A549 treated with dexamethasone at 1 μM for 4 hours (cell line): ENCODE measurements at places on chromosomes 4 and X. TPM values are rescaled to one million over a fixed set of nuclear protein-coding genes. Genes with fewer than 3 reads are reported as not detected.

SPANXN3 gene
- total RNA-seq, result not detected in 5 replicates

GPR173 gene
- total RNA-seq, result not detected in 5 replicates

NWD2 gene
- total RNA-seq, result not detected in 5 replicates

ERCC6L gene
- 11.3 to 13.1 TPM (median 12.4 TPM) in 5 replicates for total RNA-seq

UGT2B11 gene
- total RNA-seq, result 0.04 to 0.11 TPM (median 0.07 TPM) in 4 of 5 replicates, not detected in the other

CPE gene
- total RNA-seq, result 1.5 to 2.1 TPM (median 2.0 TPM) in 5 replicates

NLRP2B gene
- total RNA-seq, result not detected in 5 replicates

GAGE2A gene
- not detected in 5 replicates for total RNA-seq

SRPX gene
- total RNA-seq, result 8.1 to 9.8 TPM (median 8.7 TPM) in 5 replicates

MAGEC1 gene
- total RNA-seq, result 0.03 to 0.05 TPM (median 0.04 TPM) in 4 of 5 replicates, not detected in the other

GAGE1 gene
- 0.17 TPM in 1 of 5 replicates, not detected in the others for total RNA-seq

NSG1 gene
- total RNA-seq, result 9.9 to 13.5 TPM (median 11.3 TPM) in 5 replicates

SPATA4 gene
- total RNA-seq, result 0.14 to 0.32 TPM (median 0.21 TPM) in 5 replicates

GAGE12J gene
- total RNA-seq, result not detected in 5 replicates

CFAP99 gene
- 0.06 to 0.13 TPM (median 0.09 TPM) in 4 of 5 replicates, not detected in the other for total RNA-seq

AMER1 gene
- 1.9 to 3.0 TPM (median 2.8 TPM) in 5 replicates for total RNA-seq

SLC25A53 gene
- total RNA-seq, result 3.8 to 4.6 TPM (median 4.1 TPM) in 5 replicates

CCDC149 gene
- total RNA-seq, result 1.5 to 2.6 TPM (median 1.6 TPM) in 5 replicates

ERAS gene
- total RNA-seq, result 0.06 to 0.15 TPM (median 0.07 TPM) in 3 of 5 replicates, not detected in the others

RPS6KA3 gene
- 34.9 to 52.5 TPM (median 46.8 TPM) in 5 replicates for total RNA-seq

OPRPN gene
- not detected in 5 replicates for total RNA-seq

FAT1 gene
- total RNA-seq, result 160 to 191 TPM (median 183 TPM) in 5 replicates

AMTN gene
- 0.12 to 0.18 TPM in 2 of 5 replicates, not detected in the others for total RNA-seq

ANK2 gene
- total RNA-seq, result 0.52 to 1.4 TPM (median 0.85 TPM) in 5 replicates

MAGEA6 gene
- 10.1 to 13.3 TPM (median 11.9 TPM) in 5 replicates for total RNA-seq

CXXC4 gene
- total RNA-seq, result 0.01 to 0.06 TPM (median 0.02 TPM) in 5 replicates

GPRASP1 gene
- total RNA-seq, result 0.24 to 0.35 TPM (median 0.26 TPM) in 5 replicates

ZCCHC18 gene
- total RNA-seq, result 0.02 to 0.30 TPM (median 0.18 TPM) in 4 of 5 replicates, not detected in the other

PRSS12 gene
- total RNA-seq, result 0.18 to 0.39 TPM (median 0.31 TPM) in 5 replicates

CLGN gene
- total RNA-seq, result 4.9 to 6.1 TPM (median 5.1 TPM) in 5 replicates

MRPL1 gene
- 22.1 to 25.6 TPM (median 22.8 TPM) in 5 replicates for total RNA-seq

NXF2 gene
- 0.07 TPM in 1 of 5 replicates, not detected in the others for total RNA-seq

PGM2 gene
- 15.2 to 20.2 TPM (median 19.1 TPM) in 5 replicates for total RNA-seq

ADRA2C gene
- 6.1 to 11.5 TPM (median 10.2 TPM) in 5 replicates for total RNA-seq

PHOX2B gene
- 0.02 to 0.07 TPM in 2 of 5 replicates, not detected in the others for total RNA-seq

POU3F4 gene
- not detected in 5 replicates for total RNA-seq

EVC gene
- total RNA-seq, result 6.6 to 12.7 TPM (median 11.4 TPM) in 5 replicates

GLRA2 gene
- total RNA-seq, result not detected in 5 replicates

TKTL2 gene
- total RNA-seq, result not detected in 5 replicates

SMIM20 gene
- total RNA-seq, result 23.1 to 30.3 TPM (median 23.6 TPM) in 5 replicates

LUZP4 gene
- not detected in 5 replicates for total RNA-seq

ETDA gene
- total RNA-seq, result not detected in 5 replicates

USP11 gene
- total RNA-seq, result 44.4 to 60.6 TPM (median 56.8 TPM) in 5 replicates

VSIG4 gene
- not detected in 5 replicates for total RNA-seq

ADH7 gene
- total RNA-seq, result not detected in 5 replicates

DMRTC1 gene
- not detected in 5 replicates for total RNA-seq

SYTL5 gene
- total RNA-seq, result 0.16 to 0.28 TPM (median 0.26 TPM) in 5 replicates

FBXW7 gene
- 6.1 to 7.8 TPM (median 7.1 TPM) in 5 replicates for total RNA-seq

RNF150 gene
- 0.20 to 0.55 TPM (median 0.41 TPM) in 5 replicates for total RNA-seq

MCF2 gene
- total RNA-seq, result 0.07 to 0.11 TPM (median 0.07 TPM) in 3 of 5 replicates, not detected in the others

ZDHHC15 gene
- total RNA-seq, result not detected in 5 replicates

UGT2B10 gene
- total RNA-seq, result 0.05 TPM in 1 of 5 replicates, not detected in the others

MID1 gene
- 16.7 to 39.9 TPM (median 32.5 TPM) in 5 replicates for total RNA-seq

SCRG1 gene
- not detected in 5 replicates for total RNA-seq

CTAG1B gene
- not detected in 5 replicates for total RNA-seq

AKAP4 gene
- not detected in 5 replicates for total RNA-seq

EDNRA gene
- total RNA-seq, result 0.18 to 0.58 TPM (median 0.34 TPM) in 5 replicates
